HTR-8/SVneo (cell line): ENCODE measurements at places on chromosomes 3 and 15.

GRCh38 chr3:195394024-195394423, 48.8 kb downstream of the ACAP2 start:
- DNase-seq = no peak

DNA sequence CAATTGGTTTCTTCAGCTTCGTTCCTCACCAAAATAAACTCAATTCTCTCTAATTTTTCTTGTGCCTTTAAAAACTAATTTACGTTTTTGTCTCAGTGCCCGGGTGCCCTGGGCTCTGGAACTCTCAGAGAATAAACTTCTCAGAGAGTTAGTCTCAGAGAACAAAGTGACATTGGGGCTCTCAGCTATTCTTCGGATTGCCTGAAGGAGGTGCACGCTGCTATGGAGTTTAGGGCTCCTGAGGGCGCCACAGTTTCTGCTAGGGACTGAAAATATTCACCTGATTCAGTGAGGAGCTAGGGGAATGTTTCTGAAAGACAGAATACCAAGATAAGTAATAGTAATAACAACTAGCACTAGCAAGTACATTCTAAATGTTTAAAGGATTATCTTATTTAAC, 22.7 kb downstream of the ZIC4 start:
- DNase-seq = no peak

GRCh38 chr3:81621277-81621676, 140.2 kb downstream of the GBE1 start:
- no peak for DNase-seq

DNA sequence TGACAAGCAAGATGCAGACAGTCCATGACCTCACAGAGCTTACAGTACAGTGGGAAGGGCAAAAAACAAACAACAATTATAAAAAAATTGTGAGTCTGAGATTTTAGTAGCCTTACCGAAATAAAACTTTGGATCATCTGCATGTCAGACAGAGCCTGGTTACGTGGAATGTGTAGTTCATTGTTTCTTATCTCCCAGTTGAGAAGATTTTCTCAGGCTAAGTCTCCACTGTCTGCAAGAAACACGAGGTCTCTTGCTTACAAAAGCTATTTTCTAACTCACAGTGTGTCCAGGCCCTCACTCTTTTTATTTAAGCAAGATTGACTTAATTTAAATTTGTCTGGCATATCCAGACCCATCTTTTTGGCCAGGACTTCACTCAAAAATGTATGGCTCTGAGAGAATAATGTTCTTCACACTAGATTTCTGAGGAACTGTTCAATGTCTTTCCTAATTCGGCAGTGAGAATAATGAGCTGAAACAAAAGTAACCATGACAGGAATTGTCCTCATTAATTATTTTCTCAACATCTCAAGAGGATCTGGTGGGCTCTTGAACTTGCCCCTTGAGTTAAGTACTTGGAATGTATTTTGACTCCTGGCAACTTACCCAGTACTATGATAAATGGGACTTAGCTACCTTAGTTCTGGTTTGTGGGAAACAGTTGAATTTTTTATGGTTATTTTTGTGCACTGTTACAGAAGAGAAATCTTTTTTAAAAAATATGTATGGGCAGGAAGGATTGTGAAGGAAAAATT, 265.1 kb upstream of the COL8A1 start:
- DNase-seq = no peak

- DNase-seq = no peak
Measured at GRCh38 chr3:149371001-149371722, 6.3 kb downstream of the TM4SF1 start.

DNA sequence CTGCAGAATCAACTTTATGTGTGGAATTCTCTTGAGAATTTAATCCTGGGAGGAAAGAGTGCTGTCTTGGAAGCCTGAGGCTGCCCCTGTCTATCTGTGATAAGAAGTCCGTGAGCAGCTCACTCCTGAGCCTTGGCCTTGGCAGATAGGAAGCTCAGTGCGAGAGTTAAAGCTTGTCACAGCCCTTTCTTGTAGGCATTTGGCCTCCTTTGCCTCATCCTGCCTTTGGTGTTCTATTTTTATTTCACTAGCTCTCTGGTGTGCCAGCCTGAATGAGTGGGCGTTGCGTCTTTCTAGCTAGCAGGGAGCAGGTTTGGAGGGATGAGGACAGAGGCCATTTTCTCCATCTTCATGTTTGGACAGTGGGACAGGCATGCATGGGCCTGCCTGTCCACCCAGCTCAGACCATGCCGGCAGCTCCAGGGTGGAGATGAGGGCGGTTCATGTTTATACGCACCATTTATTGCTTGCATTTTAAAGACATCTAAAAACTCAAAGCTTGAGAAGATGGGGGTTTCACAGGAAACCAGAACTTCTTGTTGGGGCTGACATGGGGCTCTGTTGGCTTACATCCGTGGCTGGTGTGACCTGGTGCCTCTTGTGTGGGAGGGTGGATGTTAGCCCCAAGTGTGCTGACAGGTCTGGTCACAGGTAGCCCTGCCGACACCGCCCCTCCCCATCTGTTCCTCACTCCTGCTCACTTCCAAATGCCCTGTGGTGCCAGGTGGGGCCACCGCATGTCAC, 29.8 kb downstream of the IRAK2 start:
- DNase-seq = no peak

DNA sequence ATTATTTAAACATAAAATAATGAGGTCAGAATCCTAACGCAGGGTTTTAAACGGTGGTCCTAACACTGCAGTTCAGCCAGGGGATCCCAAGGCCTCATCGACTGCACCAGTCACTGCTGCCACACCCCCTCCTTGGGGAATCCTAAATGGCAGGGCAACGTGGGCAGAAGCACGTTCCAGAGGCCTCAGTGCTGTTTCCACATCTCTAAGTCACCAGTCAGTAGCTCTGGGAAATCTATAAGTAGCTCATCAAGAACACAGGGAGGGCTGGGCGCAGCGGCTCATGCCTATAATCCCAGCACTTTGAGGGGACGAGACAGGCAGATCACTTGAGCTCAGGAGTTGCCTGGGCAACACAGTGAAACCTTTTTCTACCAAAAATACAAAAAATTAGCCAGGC, 47.5 kb downstream of the PRTG start:
- DNase-seq = no peak

- DNase-seq = no peak
Measured at GRCh38 chr3:123285479-123285878, 83.7 kb downstream of the SEC22A start.

GRCh38 chr3:194212161-194212844, 76.4 kb downstream of the HES1 start:
- DNase-seq = no peak

- DNase-seq = no peak
Measured at GRCh38 chr3:155704061-155704460, 40.8 kb downstream of the PLCH1 start.

DNA sequence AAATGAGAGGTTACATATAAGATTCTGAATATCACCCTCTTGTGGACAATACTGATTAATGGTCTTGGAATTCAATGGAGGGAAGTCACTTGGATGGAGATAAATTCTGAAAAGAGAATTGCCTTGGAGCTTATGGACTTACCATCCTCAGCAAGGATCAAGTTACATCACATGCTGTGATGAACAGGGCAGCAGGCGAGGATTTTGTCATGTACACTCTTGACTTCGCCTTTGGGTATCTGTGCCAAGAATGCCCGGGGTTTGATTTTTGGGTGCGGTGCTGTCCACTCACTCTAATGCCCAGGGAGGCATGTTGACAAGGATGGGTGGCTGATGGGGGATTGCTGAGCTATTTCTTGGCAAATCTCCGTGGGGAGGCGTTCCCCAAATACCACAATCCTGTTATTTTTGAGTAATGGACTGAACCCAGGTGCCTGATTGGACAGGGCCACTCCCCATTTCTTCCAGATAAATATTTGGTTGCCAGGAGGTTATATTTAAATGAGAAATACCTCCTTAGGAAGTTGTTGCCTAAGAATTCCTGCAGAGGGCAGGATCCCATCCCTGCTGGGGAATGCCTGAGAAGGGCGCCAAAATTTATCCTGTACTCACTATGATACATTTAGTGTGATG, 96.3 kb downstream of the TPRG1 start:
- DNase-seq = no peak

DNA sequence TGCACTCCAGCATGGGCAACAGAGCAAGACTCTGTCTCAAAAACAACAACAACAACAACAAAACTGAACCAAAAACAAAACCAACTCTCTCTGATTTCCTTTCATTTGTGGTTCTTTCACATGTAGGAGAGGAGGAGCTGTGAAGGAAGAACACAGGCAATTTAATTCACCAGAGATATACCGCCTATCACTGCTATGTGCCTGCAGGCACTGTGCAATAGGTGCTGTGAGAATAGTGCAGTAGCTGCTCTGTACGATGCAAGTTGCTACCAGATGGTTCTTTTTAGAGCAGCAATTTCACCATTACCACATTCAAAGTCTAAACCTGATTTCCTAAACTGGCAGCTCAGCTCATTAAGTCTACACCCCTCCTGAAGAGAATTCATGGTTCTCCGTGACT, 11.3 kb upstream of the PROK2 start:
- DNase-seq = no peak

GRCh38 chr3:195956577-195956976, 48.2 kb upstream of the TNK2 start:
- no peak for DNase-seq

GRCh38 chr3:193883551-193883950, 252.4 kb upstream of the HES1 start:
- DNase-seq = no peak

DNA sequence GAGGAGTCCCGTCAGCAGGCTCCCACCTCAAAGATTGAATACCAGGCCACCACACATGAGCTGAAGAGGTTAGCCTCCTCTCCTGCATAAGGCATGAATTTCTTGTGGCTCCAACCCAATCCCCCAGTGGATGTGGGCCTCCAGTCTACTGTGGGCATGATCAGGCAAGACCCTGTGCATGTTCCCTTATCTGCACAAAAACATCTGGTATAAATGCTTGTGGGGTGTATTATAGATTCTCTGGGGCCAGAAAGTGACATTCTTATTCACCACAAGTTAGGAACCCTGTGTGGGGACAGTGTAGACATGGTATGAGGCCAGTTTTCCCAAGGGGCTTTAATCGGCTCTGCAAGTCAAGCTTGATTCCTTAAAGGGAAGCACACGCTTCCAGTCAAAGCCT, 18.2 kb upstream of the UBP1 start:
- DNase-seq = no peak
